ENCODE measurements at places on chromosomes 16 and 17.

- DNase-seq, result no peak
Observed at GRCh38 chr17:65268832-65269231, 131.7 kb downstream of the RGS9 start.

DNA sequence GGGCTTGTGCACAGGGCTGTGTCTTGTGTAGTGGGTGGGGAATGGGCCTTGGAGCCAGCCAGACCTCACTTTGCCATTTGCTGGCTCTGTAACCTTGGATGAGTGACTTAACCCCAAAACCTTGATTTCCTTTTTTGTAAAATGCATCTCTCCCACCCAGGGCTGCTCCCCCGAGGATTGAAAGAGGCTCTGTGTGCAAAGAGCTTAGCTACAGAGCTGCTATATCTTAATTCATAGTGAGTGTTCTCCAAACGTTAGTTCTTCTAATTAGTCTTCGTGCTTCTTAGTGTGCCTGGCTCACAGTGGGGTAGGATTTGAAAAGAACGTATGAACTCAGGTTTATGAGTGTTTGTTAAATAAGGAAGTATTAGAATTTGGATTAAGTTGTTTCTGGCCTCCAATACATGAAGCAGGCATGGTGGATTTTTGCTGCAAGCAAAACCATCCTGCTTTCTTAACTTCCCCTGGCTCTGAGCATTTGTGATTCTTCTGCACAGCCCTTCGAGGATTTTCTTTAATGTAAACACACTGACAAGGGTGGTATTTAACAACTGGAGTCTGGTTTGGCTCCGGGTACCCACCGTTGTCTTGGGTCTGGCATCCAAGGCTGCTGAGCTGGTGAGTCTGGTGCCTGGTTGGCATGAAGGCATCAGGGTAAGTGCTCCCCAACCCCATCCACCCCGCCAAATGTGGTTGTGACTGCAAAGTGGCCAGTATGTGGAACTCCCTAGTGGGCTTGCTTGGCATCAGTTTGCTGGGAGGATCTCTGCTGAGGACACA, 29.7 kb downstream of the KSR1 start:
- no peak for DNase-seq

DNA sequence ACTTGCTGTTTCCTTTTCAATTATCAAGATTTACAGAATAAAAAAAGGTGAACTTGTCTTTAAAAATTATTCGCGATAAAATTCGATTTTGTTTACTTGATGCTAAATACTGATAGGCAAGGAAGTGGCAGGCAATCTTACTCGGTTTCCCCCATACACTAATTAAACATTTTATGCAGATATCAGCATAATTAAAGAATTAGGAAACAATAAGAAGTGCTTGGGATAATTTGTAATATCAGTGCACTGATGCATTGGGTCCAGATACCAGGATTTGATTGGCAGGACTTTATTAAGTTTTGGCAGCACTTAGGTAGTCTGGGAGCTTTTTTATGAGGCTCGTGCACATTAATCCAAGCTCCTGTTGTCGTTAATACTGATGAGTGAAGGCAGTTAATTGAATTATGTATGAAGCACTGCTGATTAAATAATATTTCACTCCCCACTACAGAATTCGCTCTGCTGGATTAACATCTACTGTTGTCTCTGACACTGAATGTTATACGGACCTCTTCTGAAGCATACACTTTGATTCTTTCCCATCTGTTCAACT, 165.6 kb downstream of the CA10 start:
- DNase-seq, result no peak

DNA sequence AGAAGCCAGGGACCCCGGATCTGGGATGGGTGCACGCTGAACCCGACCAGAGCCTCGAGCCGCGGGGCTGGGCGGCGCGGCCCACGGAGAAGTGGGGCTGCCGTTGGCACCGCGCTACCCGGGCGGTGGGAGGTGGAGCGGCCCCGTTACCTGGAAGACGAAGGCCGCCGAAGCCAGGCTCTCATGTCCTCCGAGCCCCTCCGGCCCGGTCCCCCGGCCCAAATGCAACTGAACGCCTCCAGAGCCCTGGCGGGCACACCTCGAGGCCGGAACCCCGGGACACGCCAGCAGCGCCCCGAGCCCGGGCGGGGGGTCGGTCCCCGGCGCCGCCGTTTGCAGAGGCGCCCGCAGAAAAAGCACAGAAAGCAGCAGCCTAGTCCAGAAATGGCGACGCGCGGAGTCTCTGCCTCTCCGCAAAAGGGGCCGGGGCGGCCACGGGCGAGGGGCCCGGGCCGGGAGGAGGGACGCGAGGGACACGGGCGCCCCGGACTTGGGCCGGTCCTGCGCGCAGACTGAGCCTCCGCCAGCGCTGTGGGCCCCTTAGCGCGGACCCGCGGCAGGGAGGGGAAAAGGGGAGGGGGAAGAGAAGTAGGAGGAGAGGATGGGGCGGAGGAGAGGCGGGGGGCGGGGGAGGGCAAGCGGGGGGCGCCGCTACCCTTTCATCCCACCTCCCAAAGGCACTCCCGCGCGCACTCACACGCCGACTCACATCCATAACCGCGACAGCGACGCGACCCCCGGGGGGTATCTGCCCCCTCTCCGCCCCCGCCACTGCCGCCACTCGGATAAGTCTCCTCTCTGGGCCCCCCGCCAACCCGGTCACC, 1.4 kb downstream of the AXIN2 start:
- no peak for DNase-seq

GRCh38 chr16:64754279-64754678, 367.6 kb downstream of the CDH11 start:
- DNase-seq, result no peak

DNA sequence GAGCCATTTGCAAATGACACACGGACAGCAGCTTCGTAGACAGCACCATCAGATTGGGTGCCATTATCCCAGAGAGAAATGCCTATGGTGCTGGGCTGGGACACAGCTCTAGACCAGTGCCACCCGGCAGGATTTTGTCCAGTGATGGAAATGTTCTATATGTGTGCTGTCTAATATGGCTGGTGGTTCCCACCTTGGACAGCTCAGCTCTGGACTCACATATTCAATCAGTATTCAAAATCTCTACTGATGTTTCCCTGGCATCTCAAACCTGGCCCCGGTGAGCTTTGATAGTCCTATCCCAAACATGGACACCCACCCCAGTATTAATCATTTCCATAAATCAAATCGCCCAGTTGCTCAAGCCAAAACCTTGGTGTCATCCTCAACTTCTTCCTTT, 23.0 kb downstream of the FA2H start:
- no peak for DNase-seq

GRCh38 chr17:66354981-66355380, 52.6 kb downstream of the PRKCA start:
- no peak for DNase-seq

DNA sequence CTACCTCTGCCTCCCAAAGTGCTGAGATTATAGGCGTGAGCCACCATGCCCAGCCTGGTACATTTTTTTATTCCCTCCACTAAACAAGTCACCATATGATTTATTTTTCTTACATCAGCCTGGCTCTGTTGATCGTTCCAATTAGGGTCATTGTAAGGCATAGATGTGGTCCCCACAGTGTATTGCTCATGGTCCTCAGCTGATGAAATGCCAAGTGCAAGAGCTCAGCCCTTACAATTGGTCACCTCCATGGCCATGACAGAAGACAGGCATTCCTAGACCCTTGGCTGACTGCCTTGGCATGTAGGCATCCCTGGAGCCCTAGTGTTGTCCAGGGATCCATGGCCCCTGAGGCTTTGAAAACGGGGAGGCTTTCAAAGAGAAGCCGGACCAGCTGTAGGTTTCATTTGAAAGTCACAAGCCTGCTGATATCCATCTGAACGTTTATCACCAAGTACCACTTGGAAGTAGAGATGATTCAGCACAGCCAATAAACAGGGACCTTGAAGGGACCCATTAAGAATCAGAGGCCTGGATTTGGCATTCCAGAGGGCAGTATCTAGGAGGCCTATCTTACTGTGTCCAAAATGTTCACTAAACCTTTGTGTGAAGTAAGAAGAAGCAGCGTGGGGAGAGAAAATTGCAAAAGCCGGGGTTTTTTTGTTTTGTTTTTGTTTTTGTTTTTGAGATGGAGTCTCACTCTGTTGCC, 20.6 kb upstream of the PRKCA start:
- DNase-seq, result no peak

DNA sequence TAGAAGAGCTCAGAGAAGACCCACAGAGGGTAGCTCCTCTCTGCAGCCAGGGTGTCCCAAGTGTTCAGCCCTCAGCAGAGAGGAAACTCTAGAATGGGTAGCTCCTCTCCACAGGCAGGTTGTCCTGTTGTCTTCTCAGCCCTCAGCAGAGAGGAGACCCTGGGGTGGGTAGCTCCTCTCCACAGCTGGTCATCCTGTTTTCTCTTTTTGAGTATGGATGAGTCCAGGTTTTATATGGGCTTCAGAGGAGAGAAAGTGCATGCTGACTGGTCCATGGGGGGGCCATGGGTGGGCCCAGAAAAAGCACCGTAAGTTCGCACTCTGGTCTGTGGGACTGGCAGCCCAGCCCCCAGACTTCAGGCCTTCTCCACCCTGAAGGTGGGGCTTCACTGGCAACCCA, 48.4 kb downstream of the ESRP2 start:
- DNase-seq, result no peak

Measured in iPS DF 6.9 (cell line).